ENCODE measurements at places on chromosomes 5 and 9.

DNA sequence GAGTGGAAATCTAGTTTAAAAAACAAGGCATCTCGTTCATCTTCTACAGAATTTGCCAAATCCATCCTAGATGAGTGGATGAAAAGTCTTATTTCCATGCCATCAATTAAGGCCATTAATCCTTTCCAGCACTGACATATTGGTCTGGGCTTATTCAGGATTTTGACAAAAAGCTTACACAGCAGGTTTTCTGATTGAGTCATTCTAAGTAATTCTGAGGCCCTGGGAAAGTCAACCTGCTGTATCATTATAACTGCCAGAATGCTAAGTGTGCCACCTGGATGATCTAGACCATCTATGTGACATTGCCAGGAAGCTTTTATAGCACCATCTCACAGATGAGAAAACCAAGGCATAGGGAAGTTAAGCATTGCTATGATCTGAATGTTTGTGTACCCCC lies 132.1 kb upstream of the MAP3K1 start:
- DNase-seq: no peak

DNA sequence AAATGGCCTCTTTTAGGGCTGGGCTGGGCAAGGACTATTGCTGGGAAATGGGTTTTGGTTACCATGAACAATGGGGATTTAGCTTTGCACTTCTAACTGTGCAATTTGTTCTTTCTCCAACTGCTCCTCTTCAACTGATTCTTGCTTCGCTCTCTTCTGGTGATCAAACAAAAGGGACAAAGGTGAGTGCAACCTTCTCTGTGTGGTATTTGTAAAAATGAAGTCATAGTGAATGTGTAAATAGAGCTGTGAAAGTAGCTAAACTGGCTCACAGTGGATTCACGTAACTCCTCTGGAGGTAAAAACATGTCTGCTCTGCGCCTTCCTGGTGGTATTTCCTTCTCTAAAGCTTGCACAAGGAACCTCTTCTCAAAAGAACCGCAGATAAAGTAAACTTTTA lies 20.9 kb upstream of the SPINK14 start:
- DNase-seq: no peak

GRCh38 chr9:19994296-19994695 lies 205.5 kb upstream of the SLC24A2 start:
- peak; percentile 7 for DNase-seq

GRCh38 chr5:138685193-138685745 lies 68.0 kb upstream of the CTNNA1 start:
- no peak for DNase-seq

- DNase-seq: no peak
Measured at GRCh38 chr5:81427566-81427965, 33.6 kb upstream of the ACOT12 start.

DNA sequence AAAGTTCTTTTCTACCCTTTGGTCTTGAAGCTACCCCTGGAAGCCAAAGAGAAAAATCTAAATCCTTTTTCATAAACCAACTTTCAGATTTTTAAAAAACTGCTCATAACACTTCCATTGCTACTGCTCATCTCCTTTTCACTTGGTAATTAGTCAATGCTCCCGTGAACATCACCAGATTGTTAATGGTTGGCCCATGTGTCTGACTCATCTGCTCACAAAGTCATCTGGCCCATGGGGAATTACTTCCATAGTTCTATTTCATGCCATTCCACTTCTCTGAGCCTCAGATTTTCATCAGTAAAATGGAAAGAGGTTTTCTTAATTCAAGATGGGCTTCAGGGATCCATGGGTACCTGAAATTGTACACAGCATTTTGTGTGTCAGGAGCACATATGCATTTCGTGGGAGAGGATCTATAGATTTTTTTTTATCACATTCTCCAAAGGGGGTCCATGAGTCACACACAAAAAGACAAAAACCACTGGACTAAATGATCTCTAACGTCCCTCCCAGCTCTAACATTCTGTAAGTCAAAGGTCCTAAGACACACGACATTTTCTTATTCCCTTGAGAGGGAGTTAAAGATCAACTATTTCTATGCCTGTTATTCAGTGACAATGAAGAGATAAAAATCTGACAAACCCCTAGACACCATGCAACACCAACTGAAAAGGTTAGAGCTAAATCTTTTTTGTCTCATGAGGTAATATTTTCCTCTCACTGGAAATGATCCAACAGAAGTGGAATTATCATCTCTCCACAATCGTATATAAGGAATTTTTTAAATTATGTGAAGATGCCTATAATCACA lies 75.4 kb downstream of the TEX10 start:
- DNase-seq: no peak

GRCh38 chr5:177317959-177318377 lies 6.3 kb upstream of the MXD3 start:
- DNase-seq: no peak

GRCh38 chr5:23157169-23157568 lies 304.0 kb upstream of the CDH12 start:
- no peak for DNase-seq

- no peak for DNase-seq
Measured at GRCh38 chr9:6955251-6955921, 197.6 kb downstream of the KDM4C start.

DNA sequence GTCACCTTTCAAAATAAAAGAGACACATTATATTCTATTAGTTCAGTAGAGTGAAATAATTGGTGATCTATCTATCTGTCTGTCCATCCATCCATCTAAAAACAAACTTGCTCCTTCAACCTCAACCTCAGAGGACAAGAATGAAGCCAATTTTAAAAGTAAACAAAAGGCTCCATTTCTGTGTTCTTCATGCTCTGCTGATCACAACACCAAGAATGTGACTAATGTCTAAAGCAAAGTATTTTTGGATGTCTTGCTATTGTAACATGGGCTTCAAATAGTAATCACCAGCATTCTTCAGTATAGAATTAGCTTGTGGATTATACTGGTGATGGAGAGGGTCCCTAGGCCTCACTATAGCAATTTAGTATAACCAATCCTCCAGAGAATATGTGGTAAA lies 1304.4 kb downstream of the MAT2B start:
- no peak for DNase-seq

DNA sequence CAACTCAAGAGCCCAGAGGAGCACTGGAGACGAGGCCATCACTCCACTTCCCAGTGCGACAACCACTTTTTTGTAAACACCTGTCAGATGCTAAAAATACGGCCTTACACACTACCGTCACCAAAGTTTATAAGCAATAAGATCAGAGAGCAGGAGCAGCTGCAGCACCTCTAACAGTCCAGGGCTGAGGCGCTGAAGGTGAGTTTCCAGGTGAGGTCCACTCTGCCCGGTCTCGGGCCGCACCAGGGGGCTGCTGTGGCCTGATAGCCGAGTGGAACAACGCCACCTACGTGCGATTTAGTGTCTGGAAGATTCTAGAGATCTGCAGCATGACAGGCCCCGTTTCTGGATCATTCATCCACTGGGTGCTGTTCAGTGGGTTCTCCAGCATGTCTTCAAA lies 25.8 kb upstream of the CAMSAP1 start:
- DNase-seq: no peak

DNA sequence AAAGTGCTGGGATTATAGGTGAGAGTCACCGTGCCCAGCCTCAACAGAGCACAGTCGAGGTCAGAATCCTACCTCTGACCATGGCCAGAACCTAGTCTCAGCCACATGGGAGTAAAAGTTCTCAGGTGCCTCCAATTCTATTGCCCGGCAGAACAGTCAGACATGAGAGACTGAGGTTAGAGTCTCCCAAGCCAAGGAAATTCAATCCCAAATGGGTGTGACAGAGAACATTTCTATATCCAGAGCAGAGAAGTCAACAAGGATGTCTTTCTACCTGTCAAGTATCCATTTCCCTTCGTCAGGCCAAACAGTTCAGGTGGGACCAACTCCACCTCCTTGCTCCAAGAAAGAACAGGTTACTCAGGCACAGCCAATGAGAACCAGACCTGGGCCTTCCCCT lies 10.5 kb downstream of the ANXA6 start:
- no peak for DNase-seq

GRCh38 chr9:107336718-107337360 lies 53.8 kb downstream of the RAD23B start:
- no peak for DNase-seq

- DNase-seq: no peak
Measured at GRCh38 chr5:95768731-95769130, 37.6 kb downstream of the RHOBTB3 start.

DNA sequence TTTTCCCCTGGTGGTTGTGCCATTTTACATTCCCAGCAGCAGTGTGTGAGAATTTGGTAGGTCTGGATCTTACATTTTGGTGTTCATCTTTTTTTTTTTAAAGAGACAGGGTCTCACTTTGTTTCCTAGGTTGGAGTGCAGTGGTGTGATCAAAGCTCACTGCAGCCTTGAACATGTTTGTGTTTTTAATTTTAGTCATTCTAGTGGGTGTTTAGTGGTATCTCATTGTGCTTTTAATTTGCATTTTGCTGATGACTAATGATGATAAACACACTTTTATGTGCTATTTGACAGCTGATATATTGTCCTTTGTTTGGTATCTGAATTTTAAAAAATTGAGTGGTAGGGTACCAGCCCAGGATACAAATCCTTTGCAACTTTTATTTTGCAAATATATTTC lies 53.4 kb upstream of the POMT1 start:
- DNase-seq: no peak

DNA sequence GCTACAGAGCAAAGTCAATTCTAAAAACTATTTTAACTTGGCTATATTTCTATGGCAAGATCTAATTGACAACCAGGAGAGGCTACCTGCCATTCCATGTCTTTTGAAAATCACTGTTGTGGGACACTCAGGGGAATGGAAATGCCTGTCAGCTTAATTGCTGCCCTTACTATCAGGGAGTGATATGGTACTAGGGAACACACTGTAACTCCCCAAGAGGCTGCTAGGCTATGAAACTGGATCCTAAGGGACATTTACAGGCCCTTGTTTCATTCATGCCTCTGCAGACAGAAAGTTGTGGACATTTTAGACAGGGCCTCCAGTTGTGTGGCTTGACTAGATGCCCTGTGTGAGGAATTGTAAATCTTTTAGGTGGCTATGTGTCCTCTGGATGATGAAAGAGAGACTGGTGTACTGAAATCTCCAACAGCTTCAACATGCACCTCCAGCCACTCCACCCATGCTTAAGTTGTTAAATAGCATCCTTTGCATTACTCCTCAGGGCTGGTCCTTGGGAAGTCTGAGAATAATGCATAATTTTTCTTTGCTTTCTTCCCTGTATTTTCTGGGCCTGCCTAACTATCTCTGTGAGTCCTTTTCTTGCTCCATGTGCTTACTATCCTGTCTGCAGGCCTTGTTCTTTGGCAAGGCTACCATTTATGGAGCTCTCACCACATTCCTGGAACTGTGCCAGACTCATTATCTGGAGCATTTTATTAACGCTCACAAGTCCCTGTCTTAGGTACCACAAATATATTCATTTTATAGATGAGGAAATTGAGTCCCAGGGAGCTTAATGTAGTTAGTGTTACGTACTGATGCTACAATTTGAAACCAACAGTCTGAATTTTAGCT lies 3.2 kb downstream of the MROH2B start:
- DNase-seq: no peak

- no peak for DNase-seq
Measured at GRCh38 chr9:752201-752600, 89.3 kb upstream of the DMRT1 start.

- DNase-seq: no peak
Measured at GRCh38 chr9:126459965-126460843, 133.6 kb downstream of the MVB12B start.

GRCh38 chr5:11248966-11249365 lies 487.9 kb upstream of the DAP start:
- no peak for DNase-seq

DNA sequence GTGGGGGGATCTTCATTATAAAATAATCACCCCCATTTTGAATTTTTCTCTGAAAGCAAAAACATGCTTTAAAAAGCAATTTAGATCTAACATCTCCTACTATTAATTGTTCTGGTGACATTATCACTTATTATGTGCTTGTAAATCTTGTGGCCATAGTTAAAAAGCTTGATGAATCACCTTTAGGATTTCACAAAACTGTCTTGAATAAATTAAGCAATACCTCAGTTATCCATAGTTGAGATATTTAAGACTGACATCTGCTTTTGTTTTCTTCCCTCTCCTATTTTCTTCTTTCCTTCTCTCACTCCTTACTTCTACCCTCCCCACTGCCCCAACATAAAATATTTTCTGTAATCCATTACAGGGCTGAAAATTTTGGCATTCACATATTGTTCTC lies 84.8 kb downstream of the SLC1A3 start:
- no peak for DNase-seq

GRCh38 chr5:124871303-124871702 lies 124.9 kb upstream of the ZNF608 start:
- DNase-seq: no peak

DNA sequence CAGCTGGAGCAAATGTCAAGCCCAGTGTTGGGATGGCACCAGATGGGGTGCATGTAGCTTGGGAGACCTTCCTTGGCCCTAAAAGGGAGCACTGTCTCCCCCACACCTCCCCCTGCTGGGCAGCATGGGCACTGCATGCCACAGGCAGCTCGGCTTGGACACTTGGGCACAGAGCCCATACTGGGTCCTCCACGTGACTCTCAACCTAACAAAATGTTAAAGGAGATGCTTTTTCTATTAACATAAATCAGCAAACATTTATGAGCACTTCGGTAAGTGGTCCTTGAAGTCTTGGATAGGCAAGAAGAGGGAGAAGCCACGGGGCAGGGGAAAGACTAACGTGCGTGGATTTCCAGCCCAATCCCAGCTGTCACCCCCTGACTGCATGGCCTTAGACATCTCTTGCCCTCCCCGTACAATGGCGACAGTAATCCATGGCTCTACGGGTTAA lies 23.9 kb upstream of the MAPK9 start:
- DNase-seq: no peak

DNA sequence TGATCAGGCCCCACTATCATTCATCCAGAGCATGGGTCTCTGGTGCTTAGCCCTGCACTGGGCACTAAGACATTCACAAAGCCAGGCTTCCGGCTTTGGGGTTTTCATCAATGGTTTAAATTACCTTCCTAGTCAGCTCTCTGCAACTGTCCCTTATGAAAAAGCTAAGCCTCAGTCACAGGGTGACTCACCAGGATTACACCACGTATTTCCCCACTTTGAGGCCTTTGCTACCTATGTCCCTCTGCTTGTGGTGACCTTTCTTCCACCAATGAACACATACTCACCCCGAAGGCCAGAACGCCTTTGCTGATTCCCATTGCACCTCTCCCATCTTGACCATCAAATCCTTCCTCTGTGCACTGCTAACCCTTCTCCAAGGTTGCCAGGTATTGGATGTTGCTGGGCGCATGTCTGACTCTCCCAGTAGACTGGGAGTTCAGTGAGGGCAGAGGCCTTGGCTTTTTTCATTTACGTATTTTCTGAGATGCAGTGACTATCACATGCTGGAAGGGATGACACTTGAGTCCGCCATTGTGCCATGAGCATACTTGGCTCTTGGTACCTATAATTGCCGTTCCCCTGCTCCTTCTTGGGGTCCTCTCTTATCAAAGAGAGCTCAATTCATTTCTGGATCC lies 58.7 kb upstream of the TNFSF8 start:
- no peak for DNase-seq

DNA sequence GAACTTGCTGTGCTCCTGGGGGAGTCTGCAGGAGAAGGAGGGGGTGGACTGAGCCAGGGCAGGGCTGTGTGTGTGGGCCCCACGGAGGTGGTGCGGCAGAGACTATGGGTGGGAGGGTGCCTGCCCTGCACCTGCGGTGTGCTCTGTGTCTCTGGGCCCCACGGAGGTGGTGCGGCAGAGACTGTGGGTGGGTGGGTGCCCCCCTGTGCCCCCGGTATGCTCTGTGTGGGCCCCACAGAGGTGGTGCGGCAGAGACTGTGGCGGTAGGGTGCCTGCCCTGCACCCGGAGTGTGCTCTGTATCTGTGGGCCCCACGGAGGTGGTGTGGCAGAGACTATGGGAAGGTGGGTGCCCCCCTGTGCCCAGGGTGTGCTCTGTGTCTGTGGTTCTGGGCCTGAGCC lies 103.7 kb downstream of the EHMT1 start:
- DNase-seq: no peak

Data from SW 1271 (cell line).